ENCODE measurements at places on chromosomes 13 and 19.

- no peak for DNase-seq
Measured at GRCh38 chr13:23915308-23915707, 18.0 kb upstream of the C1QTNF9B start.

- DNase-seq, result no peak
Measured at GRCh38 chr13:50561739-50562138, 281.8 kb downstream of the DLEU7 start.

DNA sequence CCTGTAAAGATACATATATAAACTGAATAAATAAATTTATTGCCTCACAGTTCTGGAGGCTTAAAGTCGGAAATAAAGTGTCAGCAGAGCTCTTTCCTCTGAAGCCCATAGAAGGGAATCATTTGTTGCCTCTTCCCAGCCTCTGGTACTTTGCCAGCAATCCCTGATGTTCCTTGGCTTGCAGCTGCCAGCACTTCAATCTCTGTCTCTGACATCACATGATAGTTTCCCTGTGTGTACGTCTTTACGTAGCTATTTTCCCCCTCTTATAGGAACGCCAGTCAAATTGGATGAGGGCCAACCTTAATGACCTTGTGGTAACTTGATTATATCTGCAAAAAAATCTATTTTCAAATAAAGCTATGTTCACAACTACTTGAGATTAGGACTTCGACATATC lies 250.9 kb downstream of the LIG4 start:
- DNase-seq, result no peak

GRCh38 chr13:26996965-26997752 lies 174.5 kb downstream of the USP12 start:
- DNase-seq, result peak; percentile 56

- no peak for DNase-seq
Measured at GRCh38 chr13:72316716-72317115, 410.7 kb downstream of the MZT1 start.

DNA sequence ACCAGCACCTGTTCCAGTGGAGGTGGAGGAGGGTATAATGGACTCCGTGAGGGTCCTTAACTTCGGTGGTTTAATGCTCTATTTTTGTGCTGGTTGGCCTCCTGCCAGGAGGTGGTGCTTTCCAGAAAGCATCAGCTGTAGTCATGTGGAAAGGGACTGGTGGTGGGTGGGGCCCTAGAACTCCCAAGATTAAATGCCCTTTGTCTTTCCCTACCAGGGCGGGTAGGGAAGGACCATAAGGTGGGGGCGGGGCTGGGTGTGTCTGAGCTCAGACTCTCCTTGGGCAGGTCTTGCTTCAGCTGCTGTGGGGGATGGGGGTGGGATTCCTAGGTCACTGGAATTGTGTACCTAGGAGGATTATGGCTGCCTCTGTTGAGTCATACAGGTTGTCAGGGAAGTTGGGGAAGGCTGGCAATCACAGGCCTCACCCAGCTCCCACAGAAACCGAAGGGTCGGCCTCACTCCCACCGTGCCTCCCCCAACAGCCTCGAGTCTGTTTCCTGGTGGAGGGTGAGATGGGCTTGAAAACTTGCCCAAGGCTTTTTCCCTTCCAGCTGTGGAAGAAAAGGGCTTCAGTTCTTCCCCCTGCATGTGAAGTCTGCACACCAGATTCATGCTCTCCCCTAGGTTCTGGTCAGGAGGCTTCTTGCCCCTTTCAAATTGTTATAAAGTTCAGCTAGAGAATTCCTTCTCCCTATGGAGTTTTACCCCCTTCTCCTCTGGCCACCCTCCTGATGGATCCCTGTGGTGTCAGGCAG lies 60.3 kb upstream of the CLDN10 start:
- no peak for DNase-seq

- DNase-seq, result no peak
Measured at GRCh38 chr13:111115965-111116521, 933 bp downstream of the ARHGEF7 start.

- DNase-seq, result peak; percentile 76
Measured at GRCh38 chr13:21061029-21061763, at the start of gene LATS2. Gene LATS2, minus strand, starts transcription at chr13:21061586. Its CDS starts 15,560 bp downstream, at chr13:21046026.

DNA sequence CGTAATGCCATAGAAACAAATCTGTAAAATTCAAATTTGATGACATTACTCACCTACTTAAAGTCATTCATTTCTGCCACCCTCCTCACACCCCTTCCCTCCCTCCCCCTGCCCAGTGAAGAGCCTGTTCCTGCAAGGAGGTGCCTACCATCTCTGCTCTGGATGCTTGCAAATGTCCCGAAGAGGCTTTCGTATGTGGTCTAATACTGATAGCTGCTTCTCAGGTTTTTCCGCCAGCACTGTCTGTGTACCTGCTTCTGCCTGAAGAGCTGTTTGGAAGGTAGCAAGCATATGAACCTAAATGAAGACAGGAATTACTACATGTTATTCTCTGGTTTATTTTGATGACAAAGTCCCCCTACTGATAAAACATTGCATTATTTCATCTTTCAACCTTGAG lies 57.1 kb downstream of the GPALPP1 start:
- DNase-seq, result no peak

- DNase-seq, result peak; percentile 77
Measured at GRCh38 chr19:46766569-46767317, 20.5 kb upstream of the STRN4 start.

DNA sequence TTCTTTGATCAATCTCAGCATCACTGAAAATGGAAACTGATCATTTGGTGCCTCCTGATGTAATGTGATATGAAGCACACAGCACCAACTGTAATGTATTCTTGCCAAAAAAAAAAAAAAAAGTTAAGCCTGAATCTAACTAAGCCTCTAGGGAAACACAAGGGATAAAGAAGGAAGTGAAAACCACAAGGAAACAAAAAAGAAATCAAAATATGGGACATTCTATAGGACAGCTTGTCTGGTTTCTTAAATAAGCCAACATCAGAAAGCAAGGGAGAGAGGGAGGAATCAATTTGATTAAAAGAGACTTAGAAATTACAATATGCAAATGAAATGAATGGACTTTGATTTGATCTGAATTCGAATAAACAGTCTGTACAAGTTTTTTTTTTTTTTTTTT lies 20.6 kb upstream of the METTL21C start:
- DNase-seq, result no peak

DNA sequence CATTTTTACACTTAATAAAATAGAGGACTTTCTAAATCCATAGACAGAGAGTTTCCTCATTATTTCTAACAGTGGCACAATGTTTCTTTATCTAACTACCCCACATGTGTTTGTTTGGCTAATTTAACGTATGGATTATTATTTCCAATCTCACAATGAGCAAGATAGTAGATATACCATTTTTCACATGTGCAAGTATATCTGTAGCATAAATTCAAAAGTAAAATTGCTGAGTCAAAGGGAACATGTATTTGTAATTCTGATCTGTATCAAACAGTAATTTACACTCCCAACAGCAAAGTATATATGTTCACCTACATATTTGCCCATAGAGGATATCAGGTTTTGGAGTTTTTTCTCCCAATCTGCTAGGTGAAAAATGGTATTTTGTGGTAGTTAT lies 18.3 kb downstream of the MAST1 start:
- DNase-seq, result no peak

DNA sequence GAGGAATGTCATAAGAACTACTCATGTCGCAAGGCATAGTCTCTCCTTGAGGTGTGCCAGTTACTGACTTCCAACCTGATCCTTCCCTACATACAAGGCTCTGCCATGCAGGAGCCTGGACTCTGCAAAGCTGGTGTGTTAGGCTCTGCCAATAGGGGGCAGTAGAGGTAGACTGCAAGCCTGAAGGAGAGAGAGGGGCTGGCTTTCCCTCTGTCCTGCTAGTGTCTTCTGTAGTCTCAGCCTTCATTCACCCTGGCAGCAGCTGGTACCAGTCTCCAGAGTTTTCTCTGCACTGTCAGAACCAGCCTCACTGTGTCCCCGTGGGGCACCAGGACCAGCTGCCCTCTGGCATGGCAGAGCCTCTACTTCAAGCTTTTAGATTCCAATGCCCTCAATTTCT lies 14.5 kb downstream of the SHISA2 start:
- DNase-seq, result no peak

- no peak for DNase-seq
Measured at GRCh38 chr13:95039415-95039814, 261.8 kb downstream of the ABCC4 start.

GRCh38 chr13:72255908-72256307 lies 388.9 kb upstream of the DACH1 start:
- no peak for DNase-seq

DNA sequence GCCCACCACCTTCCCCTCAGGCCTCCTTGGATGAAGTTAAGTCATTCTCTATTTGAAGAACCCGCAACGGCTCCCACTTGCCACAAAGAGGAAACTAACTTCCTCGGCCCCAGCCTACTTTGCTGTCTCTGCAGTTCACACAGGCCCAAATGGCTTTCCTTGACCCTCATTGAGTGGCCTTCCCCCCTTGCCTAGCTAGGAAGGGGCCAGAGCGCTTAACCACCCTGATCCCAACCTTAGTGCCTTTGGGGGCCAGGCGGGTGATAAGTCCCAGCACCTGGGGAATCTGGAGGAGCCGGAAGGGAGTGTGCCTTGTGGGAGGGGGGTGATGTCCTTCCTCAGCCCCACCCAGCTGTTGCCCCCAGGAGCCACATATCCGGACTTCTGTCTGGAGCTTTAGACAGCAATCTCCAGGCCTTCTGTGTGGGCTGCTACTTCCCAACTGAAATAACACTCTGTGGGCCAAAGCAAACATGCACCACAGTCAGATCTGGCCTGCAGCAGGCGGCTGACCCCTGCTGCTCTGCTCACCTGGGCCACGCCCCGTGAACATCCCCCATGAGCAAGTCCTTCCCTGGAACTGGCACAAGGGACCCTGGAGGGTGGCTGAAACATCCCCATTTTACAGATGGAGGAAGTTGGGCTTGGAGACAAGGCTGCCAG lies 10.5 kb downstream of the NECTIN2 start:
- DNase-seq, result no peak

- DNase-seq, result no peak
Measured at GRCh38 chr19:46728208-46728607, 11.3 kb upstream of the PRKD2 start.

- DNase-seq, result no peak
Measured at GRCh38 chr13:112851107-112852038, 117.6 kb upstream of the MCF2L start.

GRCh38 chr13:51249770-51250741 lies 27.9 kb downstream of the FAM124A start:
- DNase-seq, result no peak

DNA sequence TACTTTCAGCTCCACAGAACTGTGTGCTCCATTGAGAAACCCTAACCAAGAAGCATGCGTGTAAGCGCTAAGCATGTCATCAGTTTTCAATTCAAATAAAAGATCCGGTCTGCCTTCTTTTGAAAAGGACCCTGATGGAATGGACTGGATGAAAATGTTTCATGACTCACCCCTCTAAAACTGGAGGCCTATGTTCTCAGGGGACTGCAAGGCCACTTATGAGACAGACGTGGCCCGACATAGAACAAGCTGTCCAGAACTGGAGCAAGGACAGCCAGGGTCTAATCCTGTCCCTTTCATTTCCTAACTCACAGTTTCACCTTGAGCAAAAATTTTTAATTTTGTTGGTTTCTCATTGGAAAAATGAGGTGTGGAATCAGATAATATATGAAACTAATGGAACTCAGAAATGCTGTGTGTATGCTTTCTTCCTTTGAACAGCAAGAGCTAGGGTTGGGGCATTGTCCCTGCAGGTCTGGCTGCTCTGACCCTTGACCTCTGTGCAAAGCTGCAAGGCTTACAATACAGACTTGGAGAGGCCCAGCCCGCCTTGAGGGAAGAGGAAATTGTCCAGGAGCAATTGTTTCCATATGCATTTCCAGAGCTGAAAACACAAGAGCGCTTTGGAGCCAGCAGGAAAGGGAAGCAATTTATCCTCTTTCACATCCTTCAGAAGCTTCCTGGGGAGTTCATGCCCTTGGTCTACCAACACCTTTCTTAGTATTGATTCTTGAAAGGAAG lies 553.4 kb upstream of the KLF12 start:
- DNase-seq, result no peak

- DNase-seq, result no peak
Measured at GRCh38 chr13:102117175-102117831, 284.5 kb downstream of the FGF14 start.

DNA sequence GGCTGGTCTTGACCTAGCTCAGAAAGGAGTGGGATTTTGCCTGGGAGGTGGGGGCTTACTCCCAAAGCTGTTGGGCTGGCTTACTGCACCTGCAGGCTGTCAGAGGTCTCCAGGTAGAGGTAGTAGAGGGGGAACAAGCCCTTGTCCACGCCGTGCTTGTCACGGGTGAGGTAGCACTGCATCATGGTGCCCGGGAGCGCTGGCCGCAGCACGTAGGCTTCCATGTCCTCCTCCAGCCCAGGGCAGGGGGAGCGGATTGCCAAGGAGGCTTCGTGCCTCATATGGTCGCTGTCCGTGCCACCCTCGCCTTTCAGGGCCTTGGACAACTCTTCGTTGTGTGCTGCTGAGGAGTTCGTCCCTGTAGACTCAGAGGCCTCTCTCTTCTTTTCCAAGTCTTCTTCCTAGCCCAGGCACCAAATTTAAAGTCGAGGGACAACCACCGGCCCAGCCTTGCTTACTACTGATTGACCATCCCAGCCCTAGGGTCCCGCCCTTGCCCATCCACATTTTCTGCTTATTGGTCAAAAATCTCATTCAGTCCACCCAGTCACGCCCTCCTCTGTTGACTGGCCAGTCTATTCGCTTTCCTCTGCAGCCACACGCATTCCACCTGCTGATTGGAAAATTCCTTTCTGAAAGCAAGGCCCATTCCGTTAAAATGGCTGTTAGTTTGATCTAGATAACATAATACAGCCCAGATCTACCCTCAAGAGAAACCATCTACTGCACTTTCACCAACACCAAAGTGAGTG lies 10.5 kb downstream of the TULP2 start:
- no peak for DNase-seq

GRCh38 chr19:30557927-30558557 lies 185.9 kb downstream of the ZNF536 start:
- no peak for DNase-seq

All from activated CD8-positive, alpha-beta memory T cell treated with anti-CD3 and anti-CD28 coated beads, Interleukin-2, amount 10 ng/mL, durations not matched to agents 7 days and 5 days (primary cell).